Urothelium cell line (cell line): ENCODE measurements at places on chromosomes 1 and 21.

- no peak for DNase-seq
These were observed 33.3 kb upstream of the HNRNPU start for GRCh38 chr1:244897476-244898254.

DNA sequence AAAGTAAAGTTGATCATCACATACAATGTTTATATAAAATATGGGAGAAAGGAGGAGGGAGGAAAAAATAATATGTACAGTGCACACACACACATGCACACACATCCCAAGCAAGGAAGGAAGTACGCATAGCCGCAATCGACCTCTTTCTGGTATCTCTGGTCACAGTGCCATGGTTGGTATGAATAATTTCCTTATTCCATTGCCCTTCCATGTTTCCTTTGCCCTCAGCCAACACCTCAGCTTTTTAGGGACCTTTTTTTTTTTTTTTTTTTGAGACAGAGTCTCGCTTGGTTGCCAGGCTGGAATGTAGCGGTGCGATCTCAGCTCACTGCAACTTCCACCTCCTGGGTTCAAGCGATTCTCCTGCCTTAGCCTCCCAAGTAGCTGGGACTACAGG lies 20.6 kb downstream of the CITED4 start:
- no peak for DNase-seq

GRCh38 chr1:239700667-239701066 lies 314.3 kb downstream of the CHRM3 start:
- no peak for DNase-seq

- DNase-seq: no peak
These were observed 697.8 kb downstream of the LRRIQ3 start for GRCh38 chr1:73500154-73500553.

DNA sequence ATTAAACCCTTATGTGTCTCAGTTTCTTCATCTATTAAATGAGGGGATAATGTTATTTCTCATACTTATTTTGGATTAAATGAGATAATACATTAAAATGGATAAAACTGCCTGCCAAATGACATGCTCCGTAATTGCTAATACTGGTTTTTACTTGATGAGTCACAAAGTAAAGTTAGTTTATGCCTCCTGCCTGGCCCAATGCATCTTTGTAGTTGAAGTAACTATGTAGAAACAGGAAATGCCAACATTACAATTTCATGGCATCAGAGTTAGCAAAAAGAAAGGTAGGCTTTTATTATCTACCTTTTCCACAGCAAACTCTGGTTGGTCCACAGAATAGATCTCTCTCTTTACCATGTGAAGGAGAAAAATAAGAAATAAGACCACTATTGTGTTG lies 214.5 kb downstream of the TBX15 start:
- DNase-seq: no peak

- DNase-seq: peak; percentile 16
These were observed 22.9 kb downstream of the BCAS2 start for GRCh38 chr1:114558544-114558943.

DNA sequence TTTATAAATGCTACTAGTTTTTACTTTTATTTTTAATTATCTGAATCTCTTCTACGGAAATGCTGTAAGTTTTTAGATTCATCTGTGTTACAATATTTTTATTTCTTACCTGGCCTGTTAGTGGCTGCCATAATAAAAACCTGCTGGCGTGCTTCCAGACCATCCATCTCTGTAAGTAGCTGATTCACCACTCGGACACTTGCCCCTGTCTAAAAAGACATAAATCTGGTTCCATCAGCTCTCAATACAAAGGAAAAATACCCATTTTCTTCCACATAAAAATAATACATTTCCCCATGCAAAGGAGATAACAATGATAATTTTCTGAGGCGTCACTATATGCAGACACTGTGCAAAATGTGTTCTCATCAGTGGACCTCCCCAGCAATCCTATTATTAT lies 62.0 kb downstream of the NVL start:
- no peak for DNase-seq

DNA sequence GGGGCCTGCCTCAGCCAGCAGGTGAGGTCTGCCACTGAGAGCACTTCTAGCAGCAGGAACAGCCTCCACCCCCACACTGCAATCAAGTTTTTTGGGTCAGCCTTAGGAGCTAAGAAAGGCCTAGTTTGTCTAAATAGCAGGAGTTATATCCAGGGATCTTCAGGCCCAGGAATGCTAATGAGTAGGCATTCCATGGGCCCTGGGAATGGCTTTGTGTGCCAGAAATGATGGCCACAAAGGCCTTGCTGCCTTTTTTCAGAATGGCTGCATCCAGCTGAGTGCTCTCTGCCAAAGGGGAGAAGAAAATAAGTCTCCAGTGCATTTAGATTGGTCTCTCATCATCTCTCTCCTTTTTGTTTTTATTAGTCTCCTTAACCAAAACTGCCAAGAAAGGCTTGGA lies 2.8 kb downstream of the MRTO4 start:
- no peak for DNase-seq

- no peak for DNase-seq
These were observed 50.3 kb downstream of the ITPKB start for GRCh38 chr1:226688808-226689207.

GRCh38 chr1:61386770-61387169 lies 304.4 kb downstream of the NFIA start:
- DNase-seq: no peak

DNA sequence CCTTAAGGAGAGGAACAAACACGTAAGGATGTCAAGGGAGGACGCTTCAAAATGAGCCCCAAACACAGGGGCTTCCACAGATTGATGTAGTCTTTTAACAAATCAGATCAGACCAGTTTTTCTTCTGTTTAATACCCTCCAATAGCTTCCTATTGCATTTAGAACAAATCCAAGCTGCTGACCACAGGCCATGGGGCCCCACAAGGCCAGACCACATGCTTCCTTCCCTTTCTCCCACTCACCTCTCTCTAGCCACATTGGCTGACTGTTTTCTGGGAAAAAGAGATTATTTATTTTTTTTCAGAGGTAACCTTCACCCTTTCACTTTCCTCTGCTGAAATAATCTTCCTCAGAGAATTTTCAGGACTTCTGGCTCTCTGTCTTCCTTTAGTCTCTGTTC lies 380.6 kb downstream of the SIPA1L2 start:
- DNase-seq: no peak

DNA sequence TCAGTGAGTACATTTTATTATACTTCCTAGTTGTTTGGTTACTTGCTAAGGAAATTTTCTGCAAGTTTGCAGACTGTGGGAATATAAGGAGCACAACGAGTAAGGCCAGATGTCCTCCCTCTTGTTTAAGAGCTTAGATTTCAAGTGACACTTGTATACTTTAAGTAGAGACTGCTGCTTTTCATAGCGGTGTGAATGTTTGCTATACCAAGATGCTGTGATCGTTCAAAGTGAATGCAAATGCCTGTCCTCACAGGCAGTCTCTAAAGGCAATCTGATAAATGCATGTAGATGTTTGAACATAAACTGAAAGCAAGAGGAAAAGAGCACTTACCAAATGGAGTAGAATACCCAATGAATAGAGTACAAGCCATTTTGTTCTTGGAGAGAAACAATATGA lies 226.4 kb downstream of the NRIP1 start:
- DNase-seq: no peak

GRCh38 chr1:176494436-176494835 lies 31.5 kb downstream of the PAPPA2 start:
- DNase-seq: no peak

GRCh38 chr1:48560116-48560515 lies 88.1 kb upstream of the SPATA6 start:
- DNase-seq: no peak
